ENCODE measurements at places on chromosomes 16 and 17. TPM values are rescaled to one million over a fixed set of nuclear protein-coding genes. Genes with fewer than 3 reads are reported as not detected.

MRPS23 gene
- total RNA-seq: 50.0 TPM

- H3K27me3 ChIP-seq: no peaks in the 10 kb centered on the region
- H3K27ac ChIP-seq: no peak overlapping the region
- no peak overlapping the region for H3K4me3 ChIP-seq
- no peaks in the 10 kb centered on the region for H3K36me3 ChIP-seq
Measured at GRCh38 chr17:3792481-3792880, 8.5 kb downstream of the ITGAE start.

DNA sequence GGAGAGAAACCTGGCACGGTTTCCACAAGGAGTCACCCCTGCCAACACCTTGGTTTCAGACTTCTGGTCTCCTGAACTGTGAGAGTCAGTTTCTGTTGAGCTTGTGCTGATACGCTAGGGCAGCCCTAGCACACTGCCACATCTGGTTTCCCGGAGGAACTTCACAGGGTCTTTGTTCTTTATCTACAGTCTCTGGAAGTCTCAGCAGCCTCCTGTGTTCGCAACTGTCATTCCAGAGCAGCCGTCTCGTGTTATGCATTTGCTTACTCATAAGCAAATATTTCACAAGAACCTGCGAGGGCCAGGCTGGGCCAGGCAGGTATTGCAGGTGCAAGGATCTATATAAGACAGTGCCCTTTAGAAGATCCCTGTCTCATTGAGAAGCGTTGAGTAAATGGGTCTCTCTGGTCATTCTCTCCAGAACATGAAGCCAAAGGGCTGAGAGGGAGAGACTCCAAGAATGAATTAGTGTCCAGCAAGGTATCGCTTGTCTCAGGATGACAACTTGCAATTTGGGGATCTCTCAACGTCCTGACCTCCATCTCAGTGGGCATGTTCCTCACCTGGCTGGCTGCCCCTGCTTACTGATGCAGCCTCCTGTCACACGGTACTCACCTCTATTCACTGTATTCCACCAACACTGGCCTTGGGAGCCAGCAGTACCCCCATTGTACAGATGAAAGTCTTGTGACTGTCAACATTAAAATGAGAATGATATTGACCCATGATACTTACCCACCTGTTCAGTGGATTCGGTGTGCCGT, 141.2 kb downstream of the WWOX start:
- H3K27me3 ChIP-seq: no peaks in the 10 kb centered on the region
- no peak overlapping the region for H3K27ac ChIP-seq
- DNase-seq: no peak
- no peak overlapping the region for H3K4me3 ChIP-seq
- peaks cover 2% of the 10 kb centered on the region for H3K4me1 ChIP-seq

- peaks cover 12% of the 10 kb centered on the region for H3K27me3 ChIP-seq
- H3K4me1 ChIP-seq: peaks cover 58% of the 10 kb centered on the region
- peak overlapping the region; percentile 83 for H3K27ac ChIP-seq
- H3K36me3 ChIP-seq: no peaks in the 10 kb centered on the region
Measured at GRCh38 chr17:2396568-2397246, 4.2 kb downstream of the MNT start.

DNA sequence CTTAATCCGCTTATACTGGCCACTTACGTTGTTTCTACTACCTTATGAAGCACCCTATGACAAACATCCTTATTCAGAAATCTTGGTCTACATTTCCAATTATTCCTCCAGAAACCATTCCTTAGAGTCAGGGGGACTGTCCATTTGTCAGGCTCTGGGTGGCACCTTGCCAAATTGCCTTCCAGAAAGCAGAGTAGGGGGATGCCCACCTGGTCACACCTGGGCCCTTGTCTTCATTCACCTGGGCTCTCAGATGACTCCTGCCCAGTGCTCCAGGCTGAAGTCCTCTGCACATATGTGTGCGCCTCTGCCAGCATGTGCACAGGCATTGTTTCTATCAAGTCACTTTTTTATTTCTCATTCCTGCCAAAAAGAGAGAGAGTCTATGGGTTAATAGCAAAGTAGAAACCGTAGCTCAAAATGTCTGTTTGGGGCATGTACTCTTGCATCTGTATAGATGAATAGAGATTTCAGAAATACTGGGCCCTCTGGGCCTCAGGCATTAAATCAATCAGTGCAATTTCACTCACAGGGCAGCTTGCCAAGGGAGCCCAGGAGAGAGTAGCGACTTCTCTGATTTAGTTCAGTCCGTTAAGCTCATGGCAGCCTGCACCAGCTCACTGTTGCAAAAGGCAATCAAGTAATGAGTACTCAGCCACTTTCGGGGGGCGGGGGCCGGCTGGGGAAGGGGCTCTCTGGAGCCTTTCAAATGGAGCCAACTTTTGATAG, 104.7 kb downstream of the SOCS1 start:
- H3K36me3 ChIP-seq: no peaks in the 10 kb centered on the region
- DNase-seq: no peak
- H3K27me3 ChIP-seq: no peaks in the 10 kb centered on the region

KRTAP4-4 gene
- total RNA-seq: not detected

DNA sequence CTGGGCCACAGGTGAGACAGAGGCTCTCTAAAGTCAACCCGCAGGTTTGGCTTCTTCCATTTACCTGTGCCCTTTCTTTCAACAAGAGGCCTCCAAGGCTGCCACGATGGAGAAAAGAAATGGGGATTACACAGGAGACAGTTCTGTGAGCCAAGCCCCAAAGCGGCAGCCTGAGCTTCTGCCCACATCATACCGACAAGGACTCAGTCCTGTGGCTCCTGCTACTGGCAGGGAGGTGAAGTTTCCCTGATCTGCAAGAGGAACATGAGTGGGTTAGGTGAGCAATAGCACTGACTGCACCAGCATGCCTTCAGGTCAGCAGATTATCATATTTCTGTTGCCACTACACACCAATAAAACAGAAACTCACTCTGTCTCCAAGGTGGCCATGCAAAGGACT, 800.0 kb downstream of the KCNJ18 start:
- no peaks in the 10 kb centered on the region for H3K4me1 ChIP-seq
- no peak overlapping the region for H3K27ac ChIP-seq
- peaks cover 7% of the 10 kb centered on the region for H3K36me3 ChIP-seq
- H3K4me3 ChIP-seq: no peak overlapping the region
- no peak for DNase-seq

DNA sequence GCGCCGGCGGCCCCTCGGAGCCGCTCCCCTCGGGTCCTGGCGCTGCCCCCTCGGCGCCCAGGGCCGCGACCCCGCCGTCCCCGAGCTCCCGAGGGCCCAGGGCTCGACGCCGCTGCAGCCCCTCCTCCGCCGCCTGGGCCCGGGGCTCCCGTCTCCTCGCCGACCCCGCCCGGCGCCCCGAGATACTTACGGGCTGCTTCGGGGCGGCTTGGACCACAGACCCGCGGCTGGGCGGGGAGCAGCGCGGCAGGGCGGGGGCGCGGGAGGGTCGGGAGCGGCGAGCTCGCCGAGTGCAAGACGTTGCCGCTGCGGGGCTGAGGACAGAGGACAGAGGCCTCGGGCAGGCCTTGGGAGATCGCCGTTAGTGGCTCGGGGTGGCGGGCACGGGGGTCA, 290 bp downstream of the TOB1 start:
- H3K27me3 ChIP-seq: peaks cover 3% of the 10 kb centered on the region
- H3K4me1 ChIP-seq: peaks cover 54% of the 10 kb centered on the region
- H3K4me3 ChIP-seq: peak overlapping the region; percentile 98
- H3K27ac ChIP-seq: no peak overlapping the region

KCNJ2 gene
- total RNA-seq: 0.47 TPM

GRCh38 chr17:68319410-68320162, 28.3 kb downstream of the ARSG start:
- H3K27ac ChIP-seq: no peak overlapping the region
- no peak overlapping the region for H3K4me3 ChIP-seq
- no peaks in the 10 kb centered on the region for H3K36me3 ChIP-seq
- peaks cover 50% of the 10 kb centered on the region for H3K4me1 ChIP-seq
- no peak for DNase-seq

DNA sequence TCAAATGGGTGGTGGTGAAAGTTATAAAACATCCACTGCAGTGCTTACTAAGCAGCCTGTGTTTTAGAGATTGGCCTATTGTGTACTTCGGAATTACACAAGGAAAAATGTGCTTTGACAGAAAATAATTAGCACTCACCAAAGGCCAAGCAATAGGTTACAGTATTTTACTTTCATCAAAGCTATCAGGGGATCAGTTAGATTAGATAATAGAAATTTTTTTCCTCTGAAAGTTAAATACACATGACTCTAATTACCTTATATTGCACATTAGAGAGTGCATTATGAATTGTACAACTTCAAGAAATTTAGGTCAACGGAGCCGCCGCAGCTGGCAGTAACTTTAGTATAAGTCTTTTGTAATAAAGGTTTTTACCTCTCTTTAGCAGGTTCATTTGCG, 232.6 kb downstream of the FTO start:
- peaks cover 41% of the 10 kb centered on the region for H3K27me3 ChIP-seq
- peaks cover 42% of the 10 kb centered on the region for H3K4me1 ChIP-seq
- no peak for DNase-seq
- H3K36me3 ChIP-seq: peaks cover 6% of the 10 kb centered on the region

GRCh38 chr17:27952366-27952765, 59.2 kb upstream of the LYRM9 start:
- peaks cover 26% of the 10 kb centered on the region for H3K4me1 ChIP-seq
- H3K27ac ChIP-seq: peak overlapping the region; percentile 82
- no peak for DNase-seq
- H3K4me3 ChIP-seq: no peak overlapping the region
- H3K27me3 ChIP-seq: peaks cover 27% of the 10 kb centered on the region
- no peaks in the 10 kb centered on the region for H3K36me3 ChIP-seq

GRCh38 chr17:35293151-35293847, 50.4 kb downstream of the SLFN5 start:
- no peak overlapping the region for H3K27ac ChIP-seq
- peaks cover 57% of the 10 kb centered on the region for H3K27me3 ChIP-seq
